ENCODE measurements at places on chromosomes 7 and 10.

GRCh38 chr7:84187813-84188510 lies 6.6 kb downstream of the SEMA3A start:
- no peak for DNase-seq

DNA sequence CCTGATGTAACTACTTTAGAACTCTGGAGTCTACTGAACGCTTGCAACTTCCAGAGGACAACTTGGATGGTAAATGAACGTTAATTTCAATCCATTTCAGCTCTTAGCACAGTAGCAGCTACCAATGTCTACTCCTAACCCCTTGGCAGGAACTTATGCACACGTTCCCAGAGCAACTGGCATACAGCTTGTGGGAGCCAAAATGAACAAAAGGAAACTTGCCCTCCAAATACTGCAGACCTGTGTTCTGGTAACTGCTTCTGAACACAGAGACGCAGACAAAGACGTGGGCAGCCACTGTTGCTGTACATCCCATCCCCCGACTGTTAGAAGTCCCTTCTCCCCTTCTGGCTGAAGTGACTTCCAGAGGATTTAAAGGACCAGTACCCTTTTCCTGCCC lies 61.3 kb downstream of the XPNPEP1 start:
- DNase-seq = no peak

DNA sequence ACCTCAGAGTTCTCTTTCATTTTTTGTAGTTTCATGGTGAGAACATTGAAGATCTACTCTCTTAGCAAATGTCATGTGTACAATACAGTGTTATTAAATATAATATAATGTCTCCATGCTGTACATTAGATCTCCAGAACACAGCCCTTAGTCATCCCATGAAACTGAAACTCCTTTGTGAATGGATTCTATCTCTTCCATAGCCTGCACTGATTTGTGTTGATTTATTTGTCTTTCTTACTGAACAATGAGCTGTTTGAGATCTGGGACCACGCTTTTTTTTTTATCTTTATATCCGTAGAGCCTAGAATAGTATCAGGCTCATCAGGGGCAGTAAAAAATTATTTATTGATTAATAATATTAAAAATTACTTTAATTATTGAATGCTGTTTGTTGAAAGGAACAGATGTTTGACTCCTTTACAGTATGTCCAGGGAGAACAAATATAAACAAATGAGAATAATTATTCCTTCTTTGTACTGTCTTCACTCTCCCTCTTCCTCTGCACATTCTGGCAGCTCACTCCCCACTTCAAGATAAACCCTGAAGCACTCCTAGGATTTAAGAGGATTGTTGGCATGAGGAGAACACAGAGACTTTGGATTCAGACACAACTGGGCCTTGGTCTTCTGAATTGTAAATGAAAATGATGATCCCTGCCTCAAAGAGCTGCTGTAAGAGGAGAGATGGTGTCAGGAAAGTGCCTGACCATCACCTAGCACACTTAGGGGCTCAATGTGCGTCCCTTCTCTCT lies 81.6 kb upstream of the MSRB2 start:
- DNase-seq = no peak

GRCh38 chr7:33816106-33816505 lies 89.2 kb upstream of the BMPER start:
- no peak for DNase-seq

- DNase-seq = no peak
Observed at GRCh38 chr7:127644484-127644883, 7.5 kb upstream of the SND1 start.

- DNase-seq = no peak
Observed at GRCh38 chr7:81195033-81195432, 276.2 kb upstream of the SEMA3C start.

DNA sequence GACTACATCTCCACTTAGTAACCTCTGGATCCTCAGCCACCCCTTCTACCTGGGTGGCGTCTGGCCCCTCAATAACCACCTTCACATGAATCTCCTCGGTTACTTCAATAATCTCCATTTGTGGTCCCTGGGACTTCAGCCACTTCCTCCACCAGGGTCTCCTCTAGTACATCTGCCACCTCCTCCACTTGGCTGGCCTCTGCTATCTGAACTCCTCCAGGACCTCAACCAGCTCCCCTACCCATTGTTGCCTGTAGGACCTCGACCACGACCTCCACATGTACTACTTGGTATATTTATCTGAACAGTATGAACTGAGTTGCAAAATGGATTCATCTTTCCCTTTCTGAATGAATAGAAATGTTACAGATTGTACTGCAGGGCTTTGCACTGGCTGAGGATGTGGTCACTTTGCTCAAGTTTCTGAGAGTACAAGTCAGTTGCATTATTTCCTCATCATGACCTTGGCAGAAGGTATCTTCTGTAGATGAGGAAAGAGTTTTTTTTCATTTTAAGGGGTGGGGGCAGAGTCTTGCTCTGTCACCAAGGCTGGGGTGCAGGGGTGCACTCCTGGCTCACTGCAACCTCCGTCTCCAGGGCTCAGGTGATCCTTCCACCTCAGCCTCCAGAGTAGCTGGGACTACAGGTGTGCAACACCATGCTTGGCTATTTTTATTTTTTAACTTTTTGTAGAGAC lies 36.0 kb downstream of the MAT1A start:
- no peak for DNase-seq

DNA sequence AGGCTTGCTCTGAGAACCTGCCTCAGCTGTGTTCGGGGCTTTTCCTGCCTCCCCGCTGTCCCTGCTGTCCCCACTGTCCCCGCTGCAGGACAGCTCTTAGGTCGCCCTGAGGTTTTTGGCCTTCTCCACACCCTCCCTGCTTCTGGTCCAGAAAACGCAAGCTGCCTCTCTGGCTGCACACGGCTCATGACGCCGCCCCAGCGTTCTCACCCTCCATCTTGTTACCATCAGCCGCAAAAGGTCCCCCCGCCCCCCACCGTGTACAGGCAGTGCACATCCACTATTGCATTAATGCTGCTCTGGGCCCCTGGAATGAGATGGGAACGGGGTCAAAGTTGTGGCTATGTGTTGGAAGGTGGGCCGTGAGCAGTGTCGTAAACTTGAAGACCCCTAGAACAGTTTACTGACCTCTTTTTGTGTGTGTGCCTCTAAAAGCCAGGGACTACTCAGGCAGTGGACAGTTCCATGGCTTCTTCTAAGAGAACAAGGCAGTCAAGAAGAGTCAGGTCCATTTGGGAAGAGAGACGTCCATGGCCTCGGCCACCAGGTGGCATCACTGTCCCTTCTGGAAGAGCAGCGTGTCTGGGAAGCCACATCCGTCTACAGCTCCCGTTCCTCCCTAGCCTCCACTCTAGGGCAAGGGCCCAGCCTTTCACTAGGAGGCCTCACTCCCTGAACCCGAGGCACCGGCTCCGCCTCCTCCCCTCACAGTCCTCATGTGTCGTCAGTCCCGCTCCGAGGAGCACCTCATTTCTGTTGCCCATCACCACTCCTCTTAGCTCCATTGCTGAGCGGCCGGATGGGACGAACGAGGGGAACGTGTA lies 38.5 kb upstream of the MKRN1 start:
- DNase-seq = peak; percentile 29

GRCh38 chr7:44398953-44399574 lies 73.7 kb upstream of the CAMK2B start:
- DNase-seq = no peak

DNA sequence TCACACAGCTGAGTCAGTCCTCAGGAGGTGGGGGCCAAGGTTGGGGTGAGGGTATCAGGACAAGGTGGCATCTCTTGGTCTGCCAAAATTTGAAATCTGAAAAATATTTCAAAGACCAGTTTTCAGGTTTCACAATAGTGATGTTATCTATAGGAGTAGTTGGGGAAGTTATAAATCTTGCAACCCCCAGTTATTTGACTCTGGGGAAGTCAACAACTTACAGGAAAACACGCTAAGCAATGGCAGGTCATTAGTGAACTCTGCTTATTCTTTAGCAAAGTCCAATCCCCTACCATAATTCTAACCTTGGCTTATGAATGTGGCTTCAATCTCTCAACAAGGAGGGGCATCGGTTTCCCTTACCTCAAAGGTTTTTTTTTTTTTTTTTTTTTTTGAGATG lies 94.9 kb downstream of the MARCHF5 start:
- DNase-seq = no peak

- DNase-seq = no peak
Observed at GRCh38 chr10:119872610-119872859, at the start of gene MCMBP. MCMBP (minus strand) TSS chr10:119872843; CDS start chr10:119872584, 259 bp downstream.

DNA sequence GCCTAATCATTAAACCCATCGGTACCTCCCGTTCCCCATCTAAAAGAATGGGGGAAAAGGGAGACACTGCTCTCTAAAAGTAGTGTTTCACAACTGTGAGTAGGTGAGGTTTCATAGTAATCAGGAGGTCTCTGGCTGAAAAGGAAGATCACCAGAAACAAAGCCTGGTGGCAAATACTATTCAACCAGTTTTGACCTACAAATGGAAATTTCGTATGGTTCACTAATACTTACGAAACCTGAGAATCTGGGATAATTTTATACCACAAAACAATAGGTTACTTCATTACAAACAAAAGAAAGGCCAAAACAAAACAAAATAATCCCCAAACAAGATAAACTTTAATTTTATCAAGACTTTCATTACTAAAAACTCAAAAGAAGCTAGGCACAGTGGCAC lies 28.4 kb upstream of the ANLN start:
- DNase-seq = no peak

DNA sequence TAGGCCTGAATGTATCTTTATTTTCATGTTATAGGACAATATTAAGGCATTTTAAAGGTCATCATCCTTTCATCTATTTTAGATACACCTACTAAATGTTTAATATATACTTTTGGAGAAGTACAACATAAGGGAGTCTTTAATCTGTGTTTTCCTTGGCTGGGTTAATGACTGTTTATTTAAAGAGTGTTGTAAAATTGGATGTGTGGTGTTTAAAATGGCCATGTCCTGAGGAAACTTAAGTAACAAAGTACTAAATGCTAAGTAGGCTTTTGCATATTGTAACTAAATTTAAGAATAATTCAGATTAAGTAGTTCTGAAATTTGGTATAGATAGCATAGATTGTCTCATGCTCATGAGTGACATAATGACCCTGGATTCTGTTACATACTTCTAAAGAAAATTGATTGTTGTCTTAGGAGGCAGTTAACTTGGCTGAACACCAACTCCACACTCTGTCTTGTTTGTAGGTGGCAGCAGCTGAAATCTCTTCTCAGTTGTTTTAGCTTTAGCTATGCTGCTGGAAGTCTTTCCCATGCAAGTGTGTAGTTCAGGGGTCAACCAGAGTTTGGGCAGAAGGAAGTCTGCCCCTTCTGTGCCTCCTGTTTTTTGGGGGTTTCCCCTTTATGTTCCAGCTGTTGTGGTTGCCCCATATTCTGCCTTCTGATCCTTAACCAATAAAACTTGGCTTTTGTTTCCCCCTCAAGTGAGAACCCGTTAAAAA lies 29.2 kb downstream of the DLD start:
- no peak for DNase-seq

GRCh38 chr10:86937502-86938154 lies 19.8 kb downstream of the MMRN2 start:
- DNase-seq = no peak

DNA sequence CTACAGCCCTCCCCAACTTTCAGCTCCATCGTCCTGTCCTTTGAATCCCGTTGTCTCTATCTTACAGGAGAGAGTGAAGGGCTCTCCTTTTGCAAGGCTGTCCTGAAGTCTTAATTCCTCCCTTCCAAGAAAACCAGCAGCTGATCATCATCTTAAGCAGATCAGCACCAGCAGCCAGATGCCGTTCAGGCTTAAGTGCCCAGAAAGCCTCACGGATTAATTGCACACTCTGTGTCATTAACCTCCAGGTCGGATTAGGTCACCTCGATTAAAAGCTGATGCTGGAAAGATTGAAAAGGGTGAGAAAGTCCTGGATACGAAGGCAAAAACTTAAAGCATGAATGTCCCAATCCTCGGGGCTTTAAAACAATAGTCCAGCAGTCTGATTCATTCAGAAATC lies 24.8 kb upstream of the ADARB2 start:
- no peak for DNase-seq

DNA sequence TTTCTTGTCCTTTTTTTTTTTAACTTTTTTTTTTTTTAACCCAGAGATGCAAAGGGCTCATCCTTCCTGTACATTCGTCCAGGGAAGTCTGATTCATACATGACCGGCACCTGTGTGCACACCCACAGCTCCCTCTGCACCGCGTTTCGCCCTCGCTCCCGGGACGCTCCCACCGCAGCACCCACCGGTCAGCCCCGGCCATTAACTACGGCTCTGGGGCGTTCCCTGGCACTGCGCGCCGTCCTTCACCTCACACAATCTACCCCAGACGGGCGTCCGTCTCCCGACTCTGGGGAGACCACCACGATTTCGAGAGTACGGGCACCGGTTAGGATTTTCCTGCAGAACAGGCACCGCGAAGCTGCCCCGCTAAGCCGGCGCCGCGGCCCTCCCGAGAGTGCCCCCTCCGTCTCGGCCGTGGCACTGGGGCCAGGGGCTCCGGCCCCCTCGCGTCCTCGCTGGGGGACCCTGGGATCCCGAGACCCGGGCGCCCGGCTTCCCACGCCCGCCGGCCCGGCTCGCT lies 452 bp downstream of the ATE1 start:
- DNase-seq = no peak

DNA sequence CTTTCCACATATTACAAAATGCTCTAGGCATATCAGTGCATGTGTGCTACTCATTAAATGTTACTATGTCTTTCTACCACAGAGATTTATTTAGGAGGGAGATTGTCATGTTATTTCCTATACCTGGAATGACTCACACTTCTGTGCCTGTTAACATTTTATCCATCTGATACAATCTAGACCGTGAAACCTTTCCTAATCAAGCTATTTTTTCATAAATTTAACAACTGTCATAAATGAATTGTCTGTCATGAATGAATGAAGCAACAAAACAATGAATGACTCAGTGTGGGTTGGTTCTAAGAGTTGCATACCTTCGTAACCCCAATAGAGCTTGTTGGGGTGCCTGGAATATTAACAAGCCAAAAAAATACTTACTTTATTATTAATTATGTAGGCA lies 554.3 kb downstream of the GRM8 start:
- DNase-seq = no peak

- no peak for DNase-seq
Observed at GRCh38 chr7:128453836-128454804, 1.6 kb upstream of the HILPDA start.

DNA sequence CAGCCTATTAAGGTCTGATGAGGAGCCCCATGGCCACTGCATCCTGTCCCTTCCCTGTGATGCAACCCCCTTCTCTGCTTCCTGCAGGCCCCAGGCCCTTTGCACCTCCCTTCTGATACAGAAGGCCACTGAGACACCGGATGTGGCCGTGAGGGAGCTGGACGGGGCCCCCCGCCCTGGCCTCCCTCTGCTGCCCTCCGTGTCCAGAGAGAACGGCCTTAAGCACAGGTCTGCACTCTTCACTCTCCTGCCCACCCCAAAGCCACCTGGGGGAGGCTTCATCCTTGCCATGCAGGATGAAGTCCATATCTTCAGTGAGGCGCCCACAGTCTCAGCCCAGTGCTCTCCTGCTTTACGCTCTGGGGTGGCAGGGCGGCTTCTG lies 86.9 kb upstream of the GNA12 start:
- no peak for DNase-seq

- no peak for DNase-seq
Observed at GRCh38 chr10:32409741-32410140, 36.2 kb upstream of the CCDC7 start.

DNA sequence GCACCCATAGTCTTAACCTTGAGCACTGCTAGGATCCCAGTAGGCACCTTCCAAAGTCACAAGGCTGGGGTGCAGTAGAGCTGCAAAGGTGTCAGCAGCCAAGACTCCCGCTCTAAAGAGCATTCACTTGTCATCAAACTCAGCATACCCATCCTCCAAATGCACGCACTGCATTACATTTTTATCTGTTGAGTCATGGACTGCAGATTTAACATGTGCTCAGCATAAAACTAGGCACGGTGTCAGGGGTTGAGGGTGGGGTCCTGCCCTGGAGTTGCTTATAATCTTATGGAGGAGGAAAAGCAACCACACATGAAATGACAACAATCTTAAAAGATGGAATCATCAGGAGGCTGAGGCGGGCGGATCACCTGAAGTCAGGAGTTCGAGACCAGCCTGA lies 102.6 kb downstream of the PARP12 start:
- DNase-seq = no peak

All from stimulated activated CD4-positive, alpha-beta T cell treated with anti-CD3 and anti-CD28 coated beads, Interleukin-15, amount 100 ng/mL, for 1 hour (primary cell).